ENCODE measurements at places on chromosomes 1 and 21.
A peak's percentile ranks its signal among the peaks of the same experiment; 100 is the strongest.

GRCh38 chr1:117467336-117467735 lies 100.1 kb downstream of the MAN1A2 start:
- no peak for DNase-seq

DNA sequence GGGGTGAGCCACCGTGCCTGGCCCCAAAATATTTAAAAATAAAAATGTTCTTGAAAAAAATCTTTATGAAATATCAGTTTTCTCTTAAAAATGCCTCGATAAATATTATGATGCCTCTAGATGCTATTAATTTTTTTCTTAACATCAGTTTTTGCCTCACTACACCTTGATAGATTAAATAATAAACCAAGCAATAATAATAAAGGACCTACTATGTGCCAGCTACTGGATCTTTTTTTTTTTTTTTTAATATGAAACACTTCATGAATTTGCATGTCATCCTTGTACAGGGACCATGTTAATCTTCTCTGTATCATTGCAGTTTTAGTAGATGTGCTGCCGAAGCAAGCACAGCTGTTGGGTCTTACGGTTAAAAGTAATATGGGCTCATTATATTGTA lies 17.5 kb upstream of the TBX19 start:
- no peak for DNase-seq

- DNase-seq = no peak
Observed at GRCh38 chr1:232186931-232187330, 443.0 kb downstream of the SIPA1L2 start.

DNA sequence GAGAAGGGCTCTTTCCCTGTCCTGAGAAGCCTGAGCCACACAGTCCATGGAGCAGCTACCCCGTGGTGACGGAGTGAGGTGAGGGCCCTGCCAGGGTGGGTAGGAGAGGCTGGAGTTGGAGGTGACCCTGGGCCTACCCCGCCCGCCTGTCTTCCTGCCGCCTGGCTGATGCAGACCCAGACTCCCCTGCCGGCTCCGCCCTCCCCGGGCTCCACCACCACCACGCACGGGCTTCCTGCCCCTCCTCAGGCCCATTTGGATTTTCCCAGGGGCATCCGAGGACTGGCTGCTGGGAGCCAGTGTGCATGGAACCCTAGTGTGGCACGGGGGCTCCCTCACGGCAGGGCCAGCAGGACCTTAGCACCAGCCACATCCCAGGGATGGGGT lies 32.5 kb downstream of the PODN start:
- no peak for DNase-seq

- DNase-seq = no peak
Observed at GRCh38 chr1:240666568-240667198, 54.7 kb upstream of the GREM2 start.

DNA sequence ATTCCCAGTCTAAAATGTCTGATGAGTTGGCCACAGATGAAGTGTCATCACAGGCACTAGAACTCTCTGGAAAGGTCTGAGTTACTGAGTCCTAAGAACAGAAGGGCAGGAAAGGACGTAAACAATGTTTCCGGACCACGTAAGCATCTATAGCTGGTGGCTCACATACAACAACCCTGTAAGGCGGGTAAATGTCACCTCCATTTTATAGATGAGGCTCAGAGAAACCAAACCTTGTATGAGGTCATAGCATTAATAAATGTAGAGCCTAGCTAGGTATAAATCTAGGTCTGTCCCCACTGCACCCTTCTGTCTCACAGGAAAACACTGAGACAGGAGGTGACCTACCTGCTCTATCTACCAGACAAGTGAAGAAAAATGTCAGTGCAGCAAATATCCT lies 86.6 kb downstream of the CSMD2 start:
- no peak for DNase-seq

DNA sequence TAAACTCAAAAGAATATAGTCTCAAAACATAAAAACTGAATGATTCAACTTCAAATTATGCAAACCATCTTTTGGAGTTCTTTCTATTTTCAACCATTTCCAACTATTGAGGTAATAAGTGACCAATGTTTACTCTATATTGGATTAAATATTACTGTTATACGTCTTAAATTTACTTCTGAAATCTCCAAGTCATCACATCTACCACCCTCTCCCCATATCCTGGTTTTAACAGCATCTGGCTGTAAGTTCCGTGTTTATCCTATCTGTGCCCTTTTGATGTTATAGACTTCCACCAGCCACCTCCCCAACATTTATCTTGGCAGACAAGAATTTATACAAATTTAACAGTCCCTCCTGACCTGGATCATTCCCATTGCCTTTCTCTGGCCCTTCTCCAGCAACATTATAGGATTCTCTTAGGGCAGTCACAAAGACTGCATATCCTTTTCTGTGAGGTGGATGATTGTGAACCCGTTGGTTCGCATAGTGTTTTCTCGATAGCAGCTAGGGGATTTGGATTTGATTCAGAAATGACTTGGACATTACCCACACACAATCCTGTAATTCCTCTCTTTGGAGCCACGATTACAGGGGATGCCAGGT lies 313.4 kb upstream of the FMN2 start:
- DNase-seq = no peak

- no peak for DNase-seq
Observed at GRCh38 chr1:45604239-45604638, 19.6 kb downstream of the CCDC17 start.

DNA sequence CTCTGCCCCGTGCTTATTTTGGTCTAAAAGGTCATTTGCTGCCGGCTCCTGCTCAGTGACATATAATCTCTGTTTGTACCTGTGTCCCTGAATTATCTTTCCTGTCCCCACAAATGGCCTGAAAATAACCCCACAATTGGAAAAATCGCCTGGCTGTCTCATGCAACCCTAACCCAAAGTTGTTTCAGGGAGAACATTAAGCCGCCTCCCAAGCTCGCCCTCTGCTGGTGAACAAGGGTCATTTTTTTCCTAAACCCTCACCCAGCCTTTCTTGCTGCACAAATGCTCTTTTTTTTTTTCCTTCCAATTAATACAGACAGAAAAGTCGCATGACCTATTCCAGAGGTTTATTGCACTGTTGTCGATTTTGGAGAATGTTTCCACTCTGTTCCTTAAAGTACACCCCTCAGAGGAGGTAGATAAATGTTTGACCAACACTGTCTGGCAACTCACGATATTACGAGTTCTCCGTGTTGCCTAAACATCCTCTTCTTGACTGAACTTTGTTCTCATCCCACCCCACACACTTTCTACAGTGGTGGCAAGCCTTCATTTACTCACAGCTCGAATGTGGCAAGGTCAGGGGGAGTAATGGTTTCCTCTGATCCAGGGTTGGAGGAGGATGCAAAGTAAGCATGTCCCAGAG lies 148.7 kb downstream of the ZZZ3 start:
- DNase-seq = peak; percentile 76

DNA sequence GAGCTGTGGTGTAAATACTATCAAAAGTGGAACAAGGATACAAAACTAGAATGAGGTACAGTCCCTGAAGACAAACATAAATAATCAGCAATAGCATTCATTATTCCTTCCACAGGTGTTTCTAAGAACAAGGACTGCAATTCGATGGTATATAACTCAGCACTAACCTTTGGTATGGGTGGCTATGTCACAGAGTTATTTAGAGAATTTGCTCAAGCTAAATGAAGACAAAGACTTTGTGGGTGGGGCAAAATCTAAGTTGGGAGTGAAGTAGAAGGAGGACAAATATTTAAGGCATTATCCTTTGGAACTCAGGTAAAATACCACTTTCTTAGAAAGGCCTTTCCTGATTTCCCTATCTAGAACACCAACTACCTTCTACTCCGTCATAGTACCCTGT lies 51.5 kb upstream of the CNN3 start:
- no peak for DNase-seq

DNA sequence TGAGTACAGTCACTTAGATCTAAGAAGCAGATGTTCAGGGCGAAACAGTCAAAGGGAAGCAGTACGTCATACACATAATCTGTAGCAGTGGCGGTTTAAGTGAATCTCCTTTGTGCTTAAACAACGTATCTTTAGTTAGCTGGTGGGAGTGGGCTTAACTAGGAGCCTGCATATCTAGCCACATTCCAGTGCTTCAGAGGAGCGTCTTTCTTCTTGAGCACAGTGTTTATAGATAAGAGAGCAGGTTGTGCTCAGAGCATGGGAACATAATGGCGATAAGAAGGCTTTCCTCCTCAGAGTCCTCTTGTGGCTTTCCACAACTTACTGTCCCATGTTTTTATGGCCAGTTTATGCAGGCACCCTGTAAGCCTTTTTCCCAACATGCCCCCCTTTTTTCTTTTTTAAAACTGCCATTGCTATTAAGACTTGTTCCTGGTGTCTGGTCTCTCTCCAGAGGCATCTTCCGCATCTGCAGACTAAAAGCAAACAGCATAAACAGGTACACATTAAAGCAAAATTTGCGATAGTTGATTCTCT lies 3.2 kb downstream of the DAP3 start:
- no peak for DNase-seq

DNA sequence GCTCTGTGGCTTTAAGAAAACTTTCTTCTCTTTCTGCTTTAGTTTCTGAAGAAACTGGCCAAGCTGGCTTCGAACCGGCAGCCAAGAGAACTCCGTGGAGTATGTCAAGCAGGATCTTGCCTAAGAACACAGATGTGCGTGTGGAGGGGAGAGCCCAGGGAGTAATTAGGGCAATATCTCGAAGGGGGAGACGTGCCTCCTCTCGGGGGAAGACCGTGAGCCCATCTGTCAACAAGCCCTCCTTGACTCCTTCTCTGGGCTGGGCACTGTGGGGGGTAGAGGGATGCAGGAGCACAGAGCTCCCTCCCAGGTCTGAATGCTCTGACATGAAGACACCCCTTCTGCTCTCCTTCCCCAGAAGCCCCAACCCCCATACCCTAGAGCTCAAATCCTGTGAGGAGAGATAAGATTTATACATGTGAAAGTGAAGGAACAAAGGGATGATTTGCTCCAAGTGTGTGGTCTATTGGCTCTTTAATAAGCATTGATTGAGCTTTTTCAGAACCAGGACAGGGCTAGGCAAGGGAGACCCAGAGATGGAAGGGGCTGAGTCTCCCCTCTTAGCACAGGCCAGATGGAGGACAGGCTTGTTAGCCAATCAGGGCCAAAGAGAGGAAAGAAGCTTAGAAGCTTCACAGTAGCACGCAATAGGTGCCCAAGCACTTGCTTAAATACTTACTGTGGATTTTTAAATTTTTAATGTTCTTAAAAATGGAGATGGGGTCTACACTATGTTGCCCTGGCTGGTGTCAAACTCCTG lies 37.5 kb downstream of the EDN2 start:
- no peak for DNase-seq

DNA sequence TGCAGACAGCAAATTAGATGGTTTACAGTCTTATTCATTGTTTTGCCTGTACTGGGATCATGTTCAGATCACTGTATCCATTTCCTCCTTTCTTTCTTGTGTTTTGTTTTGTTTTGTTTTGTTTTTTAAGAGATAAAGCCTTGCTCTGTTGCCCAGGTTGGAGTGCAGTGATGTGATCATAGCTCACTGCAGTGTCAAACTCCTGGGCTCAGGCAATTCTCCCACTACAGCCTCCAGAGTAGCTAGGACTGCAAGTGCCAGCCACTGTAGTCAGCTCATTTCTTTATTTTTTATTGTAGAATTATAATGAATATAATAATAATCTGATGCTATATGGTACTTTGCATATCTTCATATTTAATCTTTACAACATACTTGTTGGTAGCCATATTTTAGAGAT lies 403.7 kb upstream of the B3GALT2 start:
- peak; percentile 12 for DNase-seq

DNA sequence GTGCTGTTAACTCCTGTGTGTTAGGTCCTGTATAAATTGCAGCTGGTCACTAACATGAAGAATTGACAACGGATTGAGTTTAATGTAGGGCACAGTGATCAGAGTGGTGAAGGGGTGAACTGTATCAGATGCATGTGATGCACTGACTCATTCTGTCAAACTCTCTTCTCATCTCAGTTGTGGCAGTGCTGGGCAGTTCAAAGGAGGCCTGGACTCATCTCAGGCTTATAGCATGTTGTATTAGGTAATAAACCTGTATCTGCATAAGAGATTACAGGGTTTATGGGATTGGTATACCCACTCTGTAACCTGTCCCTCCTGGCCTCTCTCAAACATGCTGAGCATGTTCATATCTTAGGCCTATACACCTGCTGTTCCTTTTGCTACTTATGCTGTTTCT lies 12.4 kb upstream of the GBP3 start:
- DNase-seq = no peak

DNA sequence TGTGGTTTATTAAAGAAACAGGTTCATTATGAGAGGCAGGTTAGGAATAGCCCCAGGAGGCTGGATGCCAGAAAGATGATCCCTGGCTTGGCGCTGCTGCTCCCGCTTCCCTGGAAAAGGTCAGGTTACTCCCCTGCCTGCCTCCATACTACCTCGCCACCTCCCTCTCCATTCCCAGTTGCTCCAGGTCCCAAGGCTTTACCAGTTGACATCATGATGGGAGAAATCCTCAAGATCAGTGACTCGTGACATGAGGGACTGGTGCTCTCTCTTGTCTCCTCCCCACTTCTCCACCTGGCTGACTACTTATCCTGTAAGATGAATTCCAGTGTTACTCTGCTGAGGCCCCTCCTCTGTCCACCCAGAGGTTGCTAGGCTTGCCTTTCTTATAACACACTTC lies 19.7 kb downstream of the VASH2 start:
- peak; percentile 77 for DNase-seq

DNA sequence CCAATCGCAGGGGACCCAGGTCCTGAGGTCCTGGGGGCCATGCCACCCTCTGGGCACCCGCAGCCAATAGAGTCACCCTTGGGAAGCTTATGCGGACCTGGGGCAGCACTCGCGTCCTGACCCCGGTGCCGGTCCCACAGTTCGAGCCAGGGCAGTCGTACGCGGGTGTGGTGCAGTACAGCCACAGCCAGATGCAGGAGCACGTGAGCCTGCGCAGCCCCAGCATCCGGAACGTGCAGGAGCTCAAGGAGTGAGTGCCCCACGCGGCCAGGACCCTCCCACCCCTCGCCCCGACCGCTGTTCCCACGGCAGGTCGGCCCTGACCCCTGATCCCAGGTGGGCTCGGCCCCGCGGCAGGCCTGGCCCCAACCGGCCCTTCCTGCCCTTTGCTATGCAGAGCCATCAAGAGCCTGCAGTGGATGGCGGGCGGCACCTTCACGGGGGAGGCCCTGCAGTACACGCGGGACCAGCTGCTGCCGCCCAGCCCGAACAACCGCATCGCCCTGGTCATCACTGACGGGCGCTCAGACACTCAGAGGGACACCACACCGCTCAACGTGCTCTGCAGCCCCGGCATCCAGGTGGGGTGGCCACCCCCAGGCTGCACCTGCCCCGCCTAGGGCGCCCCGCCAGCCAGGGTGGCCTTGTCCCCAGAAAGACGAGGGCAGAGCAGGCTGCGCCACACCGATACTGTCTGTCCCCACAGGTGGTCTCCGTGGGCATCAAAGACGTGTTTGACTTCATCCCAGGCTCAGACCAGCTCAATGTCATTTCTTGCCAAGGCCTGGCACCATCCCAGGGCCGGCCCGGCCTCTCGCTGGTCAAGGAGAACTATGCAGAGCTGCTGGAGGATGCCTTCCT lies 20.5 kb downstream of the COL6A1 start:
- DNase-seq = peak; percentile 31

- no peak for DNase-seq
Observed at GRCh38 chr1:22745669-22746585, 35.3 kb downstream of the EPHB2 start.

GRCh38 chr1:93675931-93676330 lies 5.7 kb downstream of the BCAR3 start:
- no peak for DNase-seq

Data from kidney (tissue), 22 donors.